Lung (tissue), 17 donors: ENCODE measurements at places on chromosomes 11 and 22. TPM values are rescaled to one million over a fixed set of nuclear protein-coding genes. Genes with fewer than 3 reads are reported as not detected.
A peak's percentile ranks its signal among the peaks of the same experiment; 100 is the strongest.

DNA sequence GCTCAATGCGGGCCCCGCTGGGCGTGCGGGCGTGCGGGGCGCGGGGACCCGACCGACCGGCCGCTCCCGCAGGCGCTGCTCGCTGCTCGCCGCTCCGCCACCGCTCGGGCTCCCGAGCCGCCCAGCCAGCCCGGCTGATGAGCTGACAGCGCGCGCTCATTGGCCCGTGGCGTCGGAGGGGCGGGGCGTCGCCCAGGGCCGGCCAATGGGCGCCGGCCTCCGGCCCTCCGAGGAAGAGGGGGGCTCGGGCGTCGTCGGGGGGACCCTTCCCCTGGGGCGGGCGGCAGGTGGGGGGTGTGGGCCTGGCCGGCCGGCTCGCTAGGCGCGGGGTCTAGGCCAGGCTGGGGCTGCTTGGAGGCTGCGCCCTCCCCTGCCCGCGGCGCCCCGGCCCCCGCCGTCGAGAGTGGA is at the start of gene SCUBE1:
Gene SCUBE1 (minus strand): TSS at position 111 of the 408 bp plus-strand sequence. CDS start 111 bp downstream, outside the sequence.
- H3K4me1 ChIP-seq = no peaks in the 10 kb centered on the region
- H3K27ac ChIP-seq = no peak within 1 kb of the TSS
- peaks cover 4% of the 10 kb centered on the region for H3K27me3 ChIP-seq

DNA sequence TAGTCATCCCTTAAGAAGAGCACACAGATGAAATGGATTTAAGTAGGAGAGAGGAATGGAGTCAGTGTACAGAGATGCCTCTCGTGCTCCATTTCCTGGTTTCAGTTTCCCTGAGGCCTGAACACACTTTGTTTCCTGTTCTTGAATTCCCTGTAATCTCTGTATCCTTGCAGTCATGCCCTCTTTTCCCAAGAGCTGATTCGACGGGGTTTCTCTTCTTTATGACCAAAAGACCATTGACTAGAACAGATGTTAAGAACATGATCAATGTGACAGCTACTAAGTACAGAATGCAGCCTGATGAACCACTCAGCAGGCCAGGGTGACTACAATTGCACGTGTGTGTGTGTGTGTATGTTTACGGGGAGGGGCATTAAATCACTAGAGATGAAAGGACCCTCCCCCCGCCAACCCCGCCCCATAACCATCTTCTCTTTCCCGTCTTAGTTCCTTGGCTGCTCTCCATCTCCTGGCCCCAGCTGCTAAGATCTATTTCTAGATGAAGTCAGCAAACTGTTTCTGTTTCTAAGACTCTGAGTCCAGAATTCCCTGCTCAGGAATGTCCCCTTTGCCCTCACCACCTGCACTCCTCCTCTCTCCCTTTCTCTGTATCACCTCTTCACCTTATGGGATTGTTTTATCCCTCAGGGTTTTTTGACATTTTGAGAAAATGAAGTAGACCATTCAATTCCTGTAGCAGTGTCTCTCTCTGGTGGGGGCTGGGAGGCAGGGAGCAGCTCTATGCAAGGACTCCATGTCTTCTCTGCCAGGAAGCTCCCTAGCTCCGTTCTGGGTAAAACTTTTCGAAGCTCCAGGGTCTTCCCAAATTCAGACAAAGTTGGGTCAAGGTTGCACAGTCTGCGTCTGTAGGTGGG is 26.0 kb downstream of the SLC22A6 start:
- no peak overlapping the region for H3K4me3 ChIP-seq
- H3K36me3 ChIP-seq = no peaks in the 10 kb centered on the region
- DNase-seq = peak; percentile 77
- H3K27ac ChIP-seq = peak overlapping the region; percentile 37
- no peaks in the 10 kb centered on the region for H3K27me3 ChIP-seq

The MMP12 gene
- total RNA-seq = 0.34 TPM

DNA sequence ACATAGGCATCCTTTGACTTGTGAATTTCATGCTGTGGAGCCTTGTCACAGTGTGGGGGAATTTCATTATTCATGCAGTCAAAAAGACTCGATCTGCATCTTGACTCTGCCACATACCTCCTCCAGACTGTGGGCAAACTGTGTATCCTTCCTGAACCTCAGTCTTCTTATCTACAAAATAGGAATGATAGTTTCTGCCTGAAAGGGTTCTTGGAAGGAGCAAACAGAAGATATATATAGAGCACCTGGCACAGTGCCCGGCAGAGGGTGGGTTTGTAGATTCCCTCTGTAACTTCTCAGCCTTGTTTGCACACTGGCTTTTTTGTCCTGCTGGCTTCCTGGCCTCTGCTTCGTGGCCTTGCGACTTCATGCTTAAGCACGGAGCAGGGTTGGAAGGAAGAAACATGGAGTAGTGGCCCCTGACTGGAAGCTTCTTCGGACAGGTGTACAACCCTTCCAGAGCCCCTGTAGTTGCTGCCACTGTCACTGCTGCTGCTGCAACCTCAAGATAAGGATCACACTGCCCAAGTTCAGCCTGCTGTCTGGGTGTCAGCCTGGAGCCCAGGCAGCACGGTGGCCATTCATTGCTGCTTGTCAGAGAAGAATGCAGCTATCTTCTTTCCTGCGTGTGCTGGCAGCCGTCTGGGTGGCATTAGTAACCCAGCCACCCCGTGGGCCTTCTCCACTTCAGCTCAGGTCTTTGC is 106.4 kb downstream of the MICAL2 start:
- DNase-seq = peak; percentile 63
- H3K36me3 ChIP-seq = peaks cover 12% of the 10 kb centered on the region
- peak overlapping the region; percentile 70 for H3K27ac ChIP-seq
- no peaks in the 10 kb centered on the region for H3K27me3 ChIP-seq

GRCh38 chr11:112292785-112293407 is 32.2 kb upstream of the PLET1 start:
- no peaks in the 10 kb centered on the region for H3K4me1 ChIP-seq
- peak; percentile 65 for DNase-seq
- peak overlapping the region; percentile 72 for H3K27ac ChIP-seq
- H3K36me3 ChIP-seq = no peaks in the 10 kb centered on the region
- no peak overlapping the region for H3K4me3 ChIP-seq

The HMOX1 gene
- 151 TPM for total RNA-seq

DNA sequence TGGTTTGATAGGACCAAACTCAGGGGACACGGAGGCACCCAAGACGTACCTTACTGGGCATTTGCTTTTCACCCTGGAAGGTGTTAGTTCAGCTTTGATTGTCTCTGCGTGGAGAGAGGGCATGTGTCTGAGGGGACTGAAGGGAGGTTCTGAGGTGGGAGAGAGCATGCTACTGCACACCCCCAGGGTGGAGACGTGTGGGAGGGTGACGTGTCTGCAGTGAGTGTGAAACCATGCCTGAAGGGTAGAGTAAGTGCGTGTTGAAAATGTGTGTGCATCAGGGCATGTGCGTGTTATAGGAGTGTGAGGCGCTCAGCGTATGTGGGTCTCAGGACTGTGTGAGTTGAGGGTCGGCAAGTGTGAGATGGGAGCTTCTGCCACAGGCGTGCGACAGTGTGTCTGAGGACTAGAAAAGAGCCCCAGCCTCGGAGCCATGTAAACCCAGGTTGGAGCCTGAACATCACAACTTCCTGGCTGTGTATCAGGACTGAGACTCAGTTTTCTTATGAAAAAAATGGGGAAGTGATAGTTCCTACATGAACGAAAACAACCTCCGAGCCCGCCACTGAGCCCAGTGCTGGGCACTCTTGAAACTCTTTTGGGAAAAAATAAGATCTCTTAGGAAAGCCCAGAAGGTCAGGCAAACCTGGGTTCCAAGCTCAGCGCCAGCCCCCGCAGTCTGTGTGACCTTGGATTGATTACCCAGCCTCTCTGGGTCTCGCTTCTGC is 11.8 kb upstream of the KCNJ11 start:
- no peaks in the 10 kb centered on the region for H3K36me3 ChIP-seq
- H3K4me1 ChIP-seq = no peaks in the 10 kb centered on the region

- H3K27me3 ChIP-seq = peaks cover 16% of the 10 kb centered on the region
- H3K27ac ChIP-seq = no peak overlapping the region
- peaks cover 9% of the 10 kb centered on the region for H3K4me1 ChIP-seq
- no peak overlapping the region for H3K4me3 ChIP-seq
- DNase-seq = no peak
These were observed 92.5 kb downstream of the WNT7B start for GRCh38 chr22:45884201-45885062.

GRCh38 chr11:124194293-124195188 is 11.4 kb downstream of the OR10D3 start:
- no peak overlapping the region for H3K4me3 ChIP-seq
- no peaks in the 10 kb centered on the region for H3K36me3 ChIP-seq
- H3K4me1 ChIP-seq = peaks cover 6% of the 10 kb centered on the region
- DNase-seq = no peak
- no peaks in the 10 kb centered on the region for H3K27me3 ChIP-seq
- H3K27ac ChIP-seq = no peak overlapping the region

- H3K27ac ChIP-seq = no peak overlapping the region
- H3K4me1 ChIP-seq = peaks cover 9% of the 10 kb centered on the region
- peak; percentile 53 for DNase-seq
These were observed 34.1 kb downstream of the PHLDB1 start for GRCh38 chr11:118641397-118642019.

- no peak overlapping the region for H3K4me3 ChIP-seq
- H3K4me1 ChIP-seq = no peaks in the 10 kb centered on the region
- no peak for DNase-seq
- no peaks in the 10 kb centered on the region for H3K36me3 ChIP-seq
- peaks cover 34% of the 10 kb centered on the region for H3K27me3 ChIP-seq
- H3K27ac ChIP-seq = no peak overlapping the region
These were observed 25.5 kb upstream of the SHISAL1 start for GRCh38 chr22:44338177-44338810.

DNA sequence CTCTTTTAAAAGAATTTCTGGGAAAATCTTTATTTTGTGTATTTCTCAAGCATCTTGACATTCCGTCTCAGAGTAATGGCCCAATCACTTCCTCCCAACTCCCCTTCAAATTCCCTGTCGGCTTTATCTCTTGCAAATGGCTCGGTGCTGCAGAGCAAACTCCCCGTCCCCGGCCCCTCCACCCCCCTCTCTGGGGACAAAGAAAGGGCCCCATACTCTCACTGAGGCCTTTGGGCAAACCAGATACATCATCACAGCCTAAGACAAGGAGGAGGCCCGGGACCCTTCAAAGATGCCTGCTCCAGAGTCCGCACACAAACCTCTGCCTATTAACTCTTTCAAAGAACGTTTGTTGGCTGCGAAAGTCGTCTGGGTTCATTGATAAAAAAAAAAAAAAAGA is 3.9 kb upstream of the SMIM38 start:
- no peak overlapping the region for H3K4me3 ChIP-seq
- DNase-seq = peak; percentile 47
- no peaks in the 10 kb centered on the region for H3K36me3 ChIP-seq
- no peak overlapping the region for H3K27ac ChIP-seq
- H3K27me3 ChIP-seq = no peaks in the 10 kb centered on the region

DNA sequence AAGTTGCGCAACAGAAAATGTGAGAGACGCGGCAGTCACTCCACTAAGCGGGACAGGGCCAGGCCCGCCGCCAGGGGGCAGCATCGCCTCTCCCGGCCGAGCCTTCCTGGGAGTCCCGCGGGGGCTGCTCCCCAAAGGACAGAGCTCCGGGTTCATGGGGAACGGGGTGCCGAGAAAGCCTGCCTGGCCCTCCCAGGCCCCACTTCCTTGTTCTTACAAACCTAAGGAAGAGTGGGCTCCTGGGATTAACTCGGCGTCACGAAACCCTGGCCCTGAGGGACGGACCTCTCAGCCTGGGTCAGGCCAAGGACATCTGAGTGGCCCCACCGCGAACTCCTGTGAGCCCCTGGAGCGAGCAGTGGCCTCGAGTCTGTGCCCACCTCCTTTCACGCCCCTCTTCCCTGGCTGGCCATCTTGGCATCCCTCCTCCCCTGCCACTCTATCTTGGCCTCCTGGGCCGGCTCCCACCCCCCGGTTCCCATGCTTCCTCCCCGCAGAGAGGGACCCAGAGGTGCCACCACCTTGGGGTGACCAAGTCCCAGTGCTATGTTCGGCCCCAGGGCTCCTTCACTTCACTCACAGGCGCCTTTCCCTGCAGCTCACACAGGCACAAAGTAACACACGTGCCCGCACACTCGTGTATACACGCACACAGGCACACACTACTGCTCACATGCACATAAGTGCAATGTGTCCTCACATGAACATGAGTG is 99.9 kb upstream of the FGF3 start:
- no peak overlapping the region for H3K4me3 ChIP-seq
- DNase-seq = peak; percentile 93
- H3K27ac ChIP-seq = no peak overlapping the region
- peaks cover 5% of the 10 kb centered on the region for H3K27me3 ChIP-seq
- peaks cover 9% of the 10 kb centered on the region for H3K4me1 ChIP-seq

GRCh38 chr11:1749395-1750351 is 722 bp downstream of the IFITM10 start:
- peak overlapping the region; percentile 13 for H3K27ac ChIP-seq
- no peaks in the 10 kb centered on the region for H3K36me3 ChIP-seq
- no peak for DNase-seq
- H3K27me3 ChIP-seq = peaks cover 33% of the 10 kb centered on the region

The ARHGAP42 gene
- total RNA-seq = 58.6 TPM

DNA sequence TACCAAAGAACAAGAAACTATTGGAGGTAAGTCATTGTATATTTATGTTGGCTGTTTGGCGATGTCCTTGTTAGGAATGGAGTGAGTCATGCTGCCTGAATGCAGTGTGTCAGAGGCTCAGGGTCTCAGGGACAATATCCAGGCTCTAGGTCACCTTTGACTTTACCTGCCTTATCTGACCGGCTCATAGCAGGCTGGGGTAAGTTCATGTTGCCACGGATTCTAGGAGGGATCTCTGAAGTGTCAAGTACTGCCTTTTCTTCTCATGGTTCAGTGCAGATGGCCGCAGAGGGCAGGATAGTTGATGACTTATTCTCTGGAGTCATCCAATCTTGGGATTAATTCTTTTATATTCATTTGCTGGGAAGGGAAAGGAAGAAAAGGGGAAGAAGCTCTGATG is 53.2 kb downstream of the SPON1 start:
- H3K36me3 ChIP-seq = no peaks in the 10 kb centered on the region
- no peak for DNase-seq
- no peak overlapping the region for H3K4me3 ChIP-seq

The HPX gene
- total RNA-seq = 2.3 TPM

The CARD10 gene
- total RNA-seq = 16.3 TPM

- H3K27me3 ChIP-seq = no peaks in the 10 kb centered on the region
- H3K4me3 ChIP-seq = no peak overlapping the region
- no peaks in the 10 kb centered on the region for H3K36me3 ChIP-seq
- no peak overlapping the region for H3K27ac ChIP-seq
These were observed 31.5 kb downstream of the KIAA0930 start for GRCh38 chr22:45208993-45209838.

GRCh38 chr11:34263441-34264091 is 94.2 kb downstream of the ABTB2 start:
- no peaks in the 10 kb centered on the region for H3K27me3 ChIP-seq
- no peak for DNase-seq
- no peak overlapping the region for H3K27ac ChIP-seq
- no peaks in the 10 kb centered on the region for H3K36me3 ChIP-seq
- peaks cover 24% of the 10 kb centered on the region for H3K4me1 ChIP-seq
- no peak overlapping the region for H3K4me3 ChIP-seq
